COR-L47 (cell line): ENCODE measurements at places on chromosomes 4 and X.
A peak's percentile ranks its signal among the peaks of the same experiment; 100 is the strongest.

DNA sequence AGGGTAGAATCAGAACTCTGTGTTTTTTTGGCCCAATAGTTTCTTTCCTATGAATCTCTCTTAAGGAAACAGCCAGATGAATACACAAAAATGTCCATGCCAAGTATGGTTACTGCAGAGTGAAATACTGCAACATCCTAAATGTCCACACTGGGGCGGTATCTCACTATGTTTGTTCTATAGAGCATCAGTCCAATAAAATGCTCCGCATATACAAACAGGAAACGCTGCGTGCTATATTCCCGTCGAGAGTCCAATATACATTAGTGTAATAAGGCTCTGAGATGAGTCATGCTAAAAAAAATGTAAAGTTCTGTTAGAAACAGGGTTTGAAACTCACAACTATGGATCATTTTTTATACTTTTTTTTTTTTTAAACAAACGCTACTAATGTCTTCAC, 72.9 kb upstream of the ENOX2 start:
- DNase-seq = no peak

DNA sequence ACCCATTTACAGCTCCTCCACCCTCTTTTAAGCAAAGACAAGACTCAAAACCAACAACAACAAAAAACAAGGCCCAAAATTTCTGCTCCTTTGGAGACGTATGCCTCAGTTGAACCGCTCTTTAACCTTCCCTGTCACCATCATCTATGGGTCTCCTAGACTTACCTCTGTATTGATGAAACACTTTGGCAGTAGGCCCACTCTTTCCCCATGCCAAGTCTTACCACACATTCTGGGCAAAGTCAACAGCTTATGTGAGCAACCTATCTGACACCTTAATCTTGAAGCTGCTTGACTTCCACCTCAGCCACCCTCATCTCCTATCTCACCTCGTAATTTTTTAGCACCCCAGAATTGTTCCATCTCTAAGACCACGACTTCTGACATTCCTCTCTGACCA, 99.7 kb upstream of the CXorf66 start:
- no peak for DNase-seq

GRCh38 chr4:5218376-5219069, 167.2 kb downstream of the STK32B start:
- no peak for DNase-seq

DNA sequence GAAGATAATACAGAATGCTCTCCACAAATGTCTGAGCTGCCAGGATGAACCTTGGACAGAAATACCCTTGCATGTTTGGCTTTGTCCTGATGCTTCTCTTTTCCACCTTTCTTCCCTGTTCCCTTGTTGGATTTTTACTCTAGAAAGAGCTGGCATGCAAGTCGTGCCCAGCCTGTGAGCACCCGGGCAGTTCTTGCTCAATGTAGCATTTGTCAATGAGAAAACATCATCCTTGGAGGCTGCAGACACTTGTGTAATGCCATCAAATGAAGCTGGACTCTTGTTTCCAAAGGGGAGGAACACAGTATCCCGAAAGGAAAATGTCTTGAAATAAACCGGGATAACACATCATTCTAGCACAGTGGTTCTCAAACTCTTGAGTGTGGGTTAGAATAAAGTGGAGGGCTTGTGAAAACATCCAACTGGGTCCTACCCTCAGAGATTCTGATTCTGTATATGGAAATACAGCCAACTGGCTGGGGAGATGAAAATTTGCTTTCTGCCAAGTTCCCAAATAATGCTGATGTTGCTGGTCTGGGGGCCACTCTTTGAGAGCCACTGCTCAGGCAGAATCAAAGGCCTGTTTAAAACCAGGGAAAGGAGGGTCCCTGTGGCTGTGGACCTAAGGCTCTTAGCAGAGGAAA, 237.2 kb downstream of the SPATA18 start:
- DNase-seq = no peak

DNA sequence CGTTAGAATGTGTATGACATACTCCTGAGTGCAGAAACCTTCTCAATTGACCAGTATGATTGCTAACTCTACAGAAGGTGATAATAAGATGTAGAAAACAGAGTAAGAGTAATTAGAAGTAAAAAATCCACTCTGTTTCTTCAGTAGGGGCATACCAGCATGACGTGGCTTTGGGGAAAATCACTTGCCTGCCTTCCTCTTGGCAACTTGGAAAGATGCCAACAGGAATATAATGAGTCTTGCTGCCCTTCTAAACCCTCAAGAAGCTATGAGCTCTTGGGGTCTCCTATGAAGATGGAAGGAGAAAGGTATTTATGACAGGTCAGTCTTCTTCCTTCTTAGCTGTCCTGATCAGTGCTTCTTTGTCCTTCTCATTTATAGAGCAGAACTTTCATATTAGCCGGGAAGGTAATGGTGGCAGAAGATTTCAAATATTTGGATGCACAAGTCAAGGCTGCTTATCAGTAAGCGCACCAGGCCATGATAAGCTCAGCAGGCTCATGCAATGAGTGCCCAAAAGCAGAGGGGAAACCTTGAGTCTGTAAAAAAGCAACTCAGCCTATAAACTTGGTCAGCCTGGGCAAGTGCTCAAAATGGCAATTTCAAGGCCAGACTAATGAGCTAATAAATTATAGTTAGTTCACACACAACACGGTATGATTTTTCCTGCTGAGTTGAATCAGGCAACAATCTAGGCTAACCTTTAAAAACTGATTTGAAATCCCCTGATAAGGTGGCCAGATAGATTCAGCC, 69.7 kb upstream of the PPARGC1A start:
- DNase-seq = no peak

DNA sequence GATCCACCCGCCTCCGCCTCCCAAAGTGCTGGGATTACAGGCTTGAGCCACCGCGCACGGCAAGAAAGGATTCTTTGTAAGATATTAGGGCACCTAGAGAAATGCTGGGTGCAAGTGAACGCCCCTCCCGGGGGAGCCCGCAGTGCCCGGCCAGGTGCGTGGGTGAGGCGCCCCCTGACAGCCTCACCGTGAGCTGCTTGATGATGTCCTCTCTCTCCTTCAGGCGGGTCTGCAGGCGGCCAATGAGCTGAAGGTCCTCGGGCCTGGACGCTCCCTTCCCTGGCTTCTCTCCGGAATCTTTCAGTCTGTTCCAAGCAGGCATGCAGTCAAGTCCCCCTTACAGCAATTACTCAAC, 21.9 kb downstream of the MED28 start:
- no peak for DNase-seq

- DNase-seq = peak; percentile 27
Measured at GRCh38 chr4:85964298-85964697, 395.6 kb downstream of the MAPK10 start.

- no peak for DNase-seq
Measured at GRCh38 chrX:2708592-2709188, 17.6 kb downstream of the CD99 start.

GRCh38 chr4:2138846-2139500, 79.8 kb downstream of the NAT8L start:
- no peak for DNase-seq
